ENCODE measurements at places on chromosomes 2 and 18. TPM values are rescaled to one million over a fixed set of nuclear protein-coding genes. Genes with fewer than 3 reads are reported as not detected.

ANKRD29 gene
- polyA plus RNA-seq = 8.2 TPM

STON1 gene
- 4.2 TPM for polyA plus RNA-seq

GRCh38 chr18:78993014-78993926 lies 13.7 kb downstream of the SALL3 start:
- no peak for DNase-seq

PCARE gene
- polyA plus RNA-seq = not detected

GRCh38 chr2:181163139-181163538 lies 182.7 kb downstream of the UBE2E3 start:
- no peak for DNase-seq

DNA sequence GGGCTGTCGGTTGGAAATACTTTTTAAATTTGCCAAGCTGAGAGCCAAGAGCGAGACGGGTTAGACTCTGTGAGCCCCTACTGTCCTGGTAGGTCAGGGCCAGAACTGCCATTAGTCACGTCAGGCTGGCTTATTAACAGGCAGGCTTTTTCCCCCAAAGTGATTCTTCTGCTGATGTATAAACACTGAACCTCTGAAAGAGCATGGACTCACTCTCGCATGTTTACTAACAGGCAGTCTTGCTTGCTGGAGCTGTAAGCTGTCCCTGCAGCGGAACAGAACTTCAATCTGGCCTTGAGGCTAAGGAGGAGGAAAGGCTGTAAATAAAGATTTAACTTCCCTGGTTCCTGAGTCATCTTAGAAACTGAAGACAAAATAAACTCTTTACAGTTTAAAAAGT lies 288.4 kb downstream of the PIEZO2 start:
- no peak for DNase-seq

DNA sequence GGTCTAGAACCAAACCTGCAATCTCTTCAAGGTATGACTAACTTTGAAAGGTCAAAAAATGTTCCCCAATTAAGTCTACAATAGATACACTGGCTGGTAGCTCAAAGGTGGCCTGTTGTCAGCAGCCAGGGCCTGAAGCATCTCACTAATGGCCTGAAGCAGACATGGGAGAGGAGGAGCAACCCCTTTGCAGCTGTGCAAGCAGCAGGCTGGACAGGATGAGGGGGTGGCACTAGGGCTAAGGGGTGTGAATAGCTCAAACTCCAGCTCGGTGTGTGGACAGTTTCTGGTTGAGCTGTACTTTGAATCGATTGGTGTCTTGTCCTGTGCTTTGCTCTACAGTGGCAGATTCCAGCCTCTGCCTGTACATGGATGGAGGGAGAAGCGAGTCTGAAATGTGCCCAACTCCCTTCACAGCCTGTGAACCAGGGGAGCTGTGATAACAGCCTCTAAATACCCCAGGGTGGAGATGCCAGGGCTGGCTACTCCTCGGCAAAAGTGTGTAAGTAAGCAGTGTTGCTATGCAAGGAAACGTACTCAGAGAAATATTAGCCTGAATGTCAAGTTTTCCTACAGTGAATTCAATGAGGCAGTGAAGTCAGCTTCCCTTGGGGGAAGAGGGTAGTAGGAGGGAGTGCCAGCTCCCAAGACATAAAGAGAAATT lies 34.7 kb upstream of the DTNB start:
- DNase-seq = no peak

TMEM200C gene
- polyA plus RNA-seq = not detected

MYO3B gene
- polyA plus RNA-seq = not detected

NEU2 gene
- not detected for polyA plus RNA-seq

CD8B2 gene
- not detected for polyA plus RNA-seq

- DNase-seq = peak; percentile 49
Measured at GRCh38 chr2:138829326-138829919, 49.2 kb upstream of the NXPH2 start.

- DNase-seq = peak; percentile 51
Measured at GRCh38 chr2:152925547-152926448, 207.4 kb downstream of the ARL6IP6 start.

EIF2AK3 gene
- polyA plus RNA-seq = 4.8 TPM

DNA sequence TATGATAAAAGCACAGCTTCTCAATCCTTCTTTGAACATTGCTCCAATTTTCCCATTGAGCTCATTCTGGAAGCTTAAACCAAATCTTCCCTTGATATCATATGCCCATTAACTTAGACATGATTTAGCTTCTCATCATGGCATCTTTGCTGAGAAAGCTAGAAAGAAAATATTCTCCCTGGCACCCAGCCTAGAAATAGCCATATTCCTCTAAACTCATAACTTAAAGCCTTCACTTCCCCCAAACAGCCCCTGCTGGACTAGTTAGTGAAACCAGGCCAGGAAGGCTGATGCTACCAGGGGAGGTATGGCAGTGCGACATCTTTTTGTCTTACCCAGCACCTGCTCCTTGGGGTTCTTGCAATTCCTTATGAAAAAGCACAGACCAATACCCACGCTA lies 4.3 kb downstream of the AAK1 start:
- no peak for DNase-seq

GRCh38 chr2:215668378-215668775 lies 232.5 kb upstream of the FN1 start:
- DNase-seq = no peak

- DNase-seq = peak; percentile 9
Measured at GRCh38 chr2:124810132-124810531, 785.0 kb downstream of the CNTNAP5 start.

RNF125 gene
- 0.05 TPM for polyA plus RNA-seq

DNA sequence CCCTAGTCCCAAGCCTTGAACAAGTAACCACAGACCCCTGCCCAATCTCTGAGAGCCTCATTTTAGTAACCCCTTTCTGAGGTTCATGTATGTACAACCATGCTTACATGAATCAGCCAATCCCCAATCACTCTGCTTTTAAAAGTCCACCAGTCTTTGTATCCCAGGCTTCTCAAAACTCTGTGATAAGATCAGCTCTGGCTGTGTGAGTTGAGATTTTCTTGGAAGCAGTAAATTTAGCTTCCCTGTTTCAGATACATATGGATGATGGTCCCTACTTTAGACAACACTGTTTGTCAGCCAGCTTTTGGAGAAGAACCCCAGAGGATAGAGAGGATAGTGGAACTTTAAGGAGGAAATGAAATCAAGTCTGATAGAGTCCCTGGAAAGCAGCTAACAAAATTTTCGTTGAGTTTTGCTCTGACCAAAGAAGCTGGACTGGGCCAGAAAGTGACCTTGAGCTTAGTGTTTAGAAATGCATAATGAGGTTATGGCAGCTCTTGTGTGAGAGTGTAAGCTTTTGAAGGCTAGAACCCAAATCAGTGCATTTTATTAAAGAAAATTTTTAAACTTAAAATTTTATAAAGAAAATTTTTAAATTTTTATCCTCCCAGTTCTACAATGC lies 3.7 kb downstream of the ADNP2 start:
- no peak for DNase-seq

ALPG gene
- not detected for polyA plus RNA-seq

CFAP65 gene
- polyA plus RNA-seq = 1.7 TPM

DNA sequence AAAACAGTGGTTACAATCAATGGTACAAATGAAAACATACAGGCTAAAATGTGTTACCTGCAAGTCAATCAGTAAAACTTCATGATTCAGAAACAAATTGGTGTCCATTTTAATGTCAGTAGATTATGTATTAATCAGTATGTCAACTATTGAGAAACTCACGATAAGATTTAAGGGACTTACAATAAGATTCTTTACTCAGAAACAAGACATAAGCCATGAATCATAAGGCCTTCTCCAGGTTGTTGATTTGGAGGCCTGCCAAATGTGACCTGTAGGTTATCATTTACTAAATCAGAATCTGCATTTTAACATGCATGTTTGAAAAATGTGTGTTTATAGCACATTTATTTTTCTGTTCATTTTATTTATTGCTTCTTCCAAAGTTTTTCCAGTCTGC lies 623.1 kb downstream of the CCDC85A start:
- no peak for DNase-seq

ARL4C gene
- polyA plus RNA-seq = 24.0 TPM

GRCh38 chr18:48852292-48852691 lies 98.5 kb downstream of the SMAD7 start:
- DNase-seq = no peak

GRCh38 chr2:11947956-11948355 lies 201.5 kb downstream of the LPIN1 start:
- DNase-seq = no peak

SOX11 gene
- polyA plus RNA-seq = 3.4 TPM

SPATA3 gene
- polyA plus RNA-seq = not detected

- DNase-seq = no peak
Measured at GRCh38 chr2:55887351-55887750, 36.2 kb downstream of the EFEMP1 start.

MC5R gene
- polyA plus RNA-seq = not detected

DNA sequence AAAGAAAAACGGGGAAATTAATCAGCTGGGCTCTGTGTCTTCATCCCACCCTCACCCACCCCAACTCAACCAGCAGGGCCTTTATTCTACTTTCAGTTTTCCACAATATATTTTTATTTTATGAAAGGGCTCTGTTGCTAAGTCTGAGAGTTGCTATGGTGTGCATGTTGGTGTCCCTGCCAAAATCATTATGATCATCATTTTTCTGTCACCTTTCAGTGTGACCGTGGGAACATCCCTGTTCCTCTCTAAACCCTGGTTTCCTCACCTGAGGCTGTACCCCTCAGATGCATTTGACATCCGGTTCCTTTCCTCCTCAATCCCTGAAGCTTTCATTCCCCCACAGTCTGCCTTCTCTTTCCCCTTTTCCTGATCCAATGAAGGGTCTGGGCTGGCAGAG lies 180.5 kb downstream of the ZFP36L2 start:
- DNase-seq = no peak

MC2R gene
- polyA plus RNA-seq = not detected

DNA sequence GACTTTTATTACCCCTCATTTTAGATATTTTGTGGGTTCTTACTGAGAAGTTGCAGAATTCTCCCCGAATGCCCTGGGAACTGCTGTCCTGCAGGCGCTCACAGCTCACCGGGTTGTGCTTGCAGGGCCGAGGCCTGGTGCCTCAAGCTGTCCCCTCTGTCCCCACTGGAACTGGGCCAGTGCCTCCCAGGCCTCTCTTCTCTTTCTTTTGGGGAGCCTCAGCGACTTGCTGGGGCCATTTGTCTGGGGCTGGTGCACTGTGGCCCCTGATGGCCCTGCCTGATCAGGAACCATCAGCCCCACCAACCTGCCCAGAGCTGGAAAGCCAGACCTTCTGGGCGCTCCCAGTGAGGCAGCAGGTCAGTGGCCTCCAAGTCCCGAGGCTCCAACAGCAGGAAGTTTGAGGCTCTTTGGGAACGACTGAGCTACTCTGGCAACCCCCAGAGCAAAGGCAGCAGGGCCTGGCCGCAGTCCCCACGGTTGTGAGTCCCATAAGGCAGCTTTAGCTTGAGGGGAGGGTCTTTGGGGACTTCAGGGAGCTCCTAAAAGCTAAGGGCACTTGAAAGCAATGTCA lies 14.7 kb upstream of the NEU4 start:
- no peak for DNase-seq

IL18R1 gene
- 0.11 TPM for polyA plus RNA-seq

IL36A gene
- polyA plus RNA-seq = not detected

GRCh38 chr2:206766057-206766930 lies 888 bp downstream of the FASTKD2 start:
- DNase-seq = no peak

- DNase-seq = no peak
Measured at GRCh38 chr2:7023542-7023941, 106.3 kb downstream of the RNF144A start.

DNA sequence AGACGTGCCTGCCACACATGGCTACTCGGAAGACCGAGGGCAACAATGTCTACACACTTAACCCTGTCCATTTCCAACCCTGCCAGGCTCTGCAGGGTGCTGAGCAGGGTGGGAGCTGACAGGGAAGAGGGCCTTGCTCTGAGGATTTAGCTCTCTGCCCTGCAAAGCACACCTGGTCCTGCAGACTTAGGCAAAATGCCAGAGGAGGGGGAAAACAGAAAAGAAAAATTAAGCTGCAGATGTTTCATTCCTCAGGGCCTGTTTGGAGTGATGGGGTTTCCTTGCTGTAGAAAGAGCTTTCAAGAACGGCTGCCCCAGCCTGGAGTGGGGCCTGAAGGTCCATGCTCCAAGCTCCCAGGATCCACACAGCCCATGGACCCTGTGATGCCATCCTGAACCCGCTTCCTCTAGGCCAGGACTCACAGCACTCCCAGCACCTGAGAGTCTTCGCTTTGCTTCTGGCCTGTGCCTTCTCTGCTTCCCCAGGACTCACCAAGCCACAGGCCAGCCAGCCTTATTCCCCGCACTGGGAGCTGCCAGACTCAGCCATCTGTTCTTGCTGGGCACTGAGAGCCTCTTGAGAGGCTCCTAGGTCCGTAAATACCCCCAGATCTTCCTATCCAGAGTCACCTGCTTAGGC lies 9.1 kb upstream of the TEX51 start:
- DNase-seq = no peak

FRZB gene
- 3.5 TPM for polyA plus RNA-seq

DNA sequence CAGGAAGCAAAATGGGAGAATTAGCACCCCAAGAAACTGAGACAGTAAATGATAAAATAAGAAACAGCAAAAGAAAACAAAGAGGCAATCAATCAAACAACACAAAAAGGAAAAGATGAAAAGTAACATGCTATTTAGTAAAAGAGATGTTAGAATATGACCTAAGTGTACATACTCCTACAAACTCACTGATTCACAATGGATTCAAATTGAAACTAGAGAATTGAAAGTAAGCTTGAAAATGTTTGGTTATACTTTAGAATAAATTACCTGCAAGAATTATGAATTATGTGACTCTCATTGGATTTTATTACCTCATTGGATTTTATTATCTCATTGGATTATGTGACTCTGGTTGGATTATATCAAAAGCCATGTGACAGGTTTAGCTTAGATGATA lies 22.8 kb upstream of the CCNYL1 start:
- no peak for DNase-seq

MRPL44 gene
- 12.9 TPM for polyA plus RNA-seq

Data from SK-N-SH (cell line).